Endodermal cell (in vitro differentiated cells): ENCODE measurements at places on chromosomes 6 and 20. TPM values are rescaled to one million over a fixed set of nuclear protein-coding genes. Genes with fewer than 3 reads are reported as not detected.

Gene BRD2
- total RNA-seq: 233 and 237 TPM in 2 replicates

Gene FNDC1
- total RNA-seq: 0.34 and 0.55 TPM in 2 replicates

DNA sequence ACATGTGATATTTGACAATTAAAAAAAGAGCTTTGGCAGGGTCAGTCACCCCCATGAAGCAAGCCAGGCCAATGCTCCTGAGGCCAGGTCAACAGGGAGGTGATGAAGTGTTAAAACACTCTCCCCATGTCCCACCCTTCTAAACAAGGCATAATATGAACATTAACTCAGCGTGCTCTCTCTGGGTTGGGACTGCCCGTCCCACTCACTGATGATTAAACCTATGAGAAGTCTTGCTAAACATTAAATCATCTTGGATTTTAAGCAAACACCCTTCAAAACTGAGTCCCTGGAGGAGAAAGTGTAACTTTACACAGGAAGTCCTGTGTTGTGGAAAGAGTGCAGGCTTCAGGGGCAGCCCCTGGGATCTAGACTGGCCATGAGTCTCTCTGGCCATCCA is 558.5 kb downstream of the CD83 start:
- H3K4me3 ChIP-seq: no peak overlapping the region
- H3K4me1 ChIP-seq: no peaks in the 10 kb centered on the region
- H3K36me3 ChIP-seq: no peaks in the 10 kb centered on the region
- no peak overlapping the region for H3K27ac ChIP-seq
- no peaks in the 10 kb centered on the region for H3K27me3 ChIP-seq
- no peak for DNase-seq

Gene KCNQ5
- total RNA-seq: 2.4 and 2.6 TPM in 2 replicates

DNA sequence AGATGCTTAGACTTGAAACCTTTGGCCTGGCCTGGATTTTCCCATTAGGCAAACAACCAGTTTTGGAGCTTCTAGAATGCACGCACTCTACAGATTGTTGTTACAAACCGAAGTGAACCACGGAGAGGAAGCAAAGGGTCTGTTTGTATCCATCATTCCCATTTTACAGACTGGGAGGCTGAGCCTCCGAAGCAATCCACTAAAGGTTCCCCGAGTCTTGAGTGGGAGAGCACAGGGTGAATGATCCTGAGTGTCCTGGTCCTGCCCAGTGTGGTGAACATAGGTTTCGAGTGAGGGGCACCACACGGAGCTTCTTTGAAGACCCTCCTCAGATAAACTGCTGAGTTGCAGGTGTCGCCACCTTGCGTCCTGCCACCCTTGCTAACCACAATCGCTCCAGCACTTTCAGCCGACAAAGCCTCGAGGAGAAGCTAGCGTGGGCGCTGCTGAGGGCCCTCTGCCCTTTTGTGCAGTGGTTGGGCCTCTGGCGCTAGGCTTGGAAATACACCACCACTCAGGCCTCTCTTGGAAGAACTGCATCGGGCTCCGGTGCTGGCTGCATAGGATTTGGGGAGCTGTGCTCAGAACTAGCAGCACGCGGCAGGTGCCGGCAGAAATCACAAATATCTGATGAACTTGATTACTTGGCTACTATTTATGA is 1.4 kb upstream of the PRDM13 start:
- peaks cover 16% of the 10 kb centered on the region for H3K4me1 ChIP-seq
- H3K27ac ChIP-seq: no peak overlapping the region
- no peak overlapping the region for H3K4me3 ChIP-seq
- peak; percentile 84 for DNase-seq
- H3K36me3 ChIP-seq: no peaks in the 10 kb centered on the region

DNA sequence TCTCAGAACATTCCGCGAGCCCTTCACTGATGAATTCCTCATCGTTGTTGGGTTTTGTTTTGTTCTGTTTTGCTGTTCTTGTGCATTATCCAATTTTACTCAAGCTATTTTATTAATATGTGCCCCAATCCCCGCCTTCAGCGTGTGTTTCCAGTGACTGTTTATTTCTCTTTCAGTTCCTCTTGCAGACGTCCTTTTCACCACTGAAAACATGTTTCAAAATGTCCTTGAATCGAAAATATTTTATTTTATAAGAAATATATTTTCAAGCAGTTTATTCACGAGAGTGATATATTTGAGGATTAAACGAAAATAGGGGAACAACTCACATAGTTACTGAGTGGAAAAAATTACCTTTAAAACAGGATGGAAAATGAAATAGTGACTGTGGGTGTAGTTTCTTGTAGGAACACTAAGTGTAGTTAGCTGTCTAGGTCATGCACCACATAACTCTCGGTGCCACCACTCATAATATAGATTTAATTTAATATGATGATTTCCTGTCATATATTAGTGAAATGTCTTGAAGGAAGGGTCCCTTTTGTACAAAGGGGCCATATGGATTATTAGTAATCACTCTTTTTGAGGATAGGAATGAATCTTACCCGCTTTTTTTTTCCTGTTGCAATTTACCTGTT is 45.3 kb upstream of the HDDC2 start:
- no peaks in the 10 kb centered on the region for H3K27me3 ChIP-seq
- no peak overlapping the region for H3K4me3 ChIP-seq
- no peaks in the 10 kb centered on the region for H3K36me3 ChIP-seq
- H3K27ac ChIP-seq: no peak overlapping the region
- DNase-seq: no peak
- no peaks in the 10 kb centered on the region for H3K4me1 ChIP-seq

DNA sequence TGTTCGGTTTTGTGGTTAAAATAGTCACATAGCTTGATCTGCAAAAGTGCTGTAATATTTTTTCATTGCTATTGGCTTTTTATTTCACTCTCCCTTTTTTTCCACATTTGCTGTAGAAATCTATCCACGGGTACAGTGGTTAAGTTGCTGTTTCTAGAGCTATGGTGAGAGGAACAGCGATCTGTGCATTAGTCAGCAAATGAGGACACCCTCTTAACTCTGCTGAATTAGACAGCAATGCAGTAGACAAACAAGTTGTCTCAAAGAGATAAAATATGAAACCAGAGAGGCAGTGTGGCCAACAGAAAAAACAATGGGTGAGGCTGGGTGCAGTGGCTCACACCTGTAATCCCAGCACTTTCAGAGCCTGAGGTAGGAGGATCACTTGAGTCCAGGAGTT is 17.6 kb upstream of the SYNJ2 start:
- DNase-seq: no peak

DNA sequence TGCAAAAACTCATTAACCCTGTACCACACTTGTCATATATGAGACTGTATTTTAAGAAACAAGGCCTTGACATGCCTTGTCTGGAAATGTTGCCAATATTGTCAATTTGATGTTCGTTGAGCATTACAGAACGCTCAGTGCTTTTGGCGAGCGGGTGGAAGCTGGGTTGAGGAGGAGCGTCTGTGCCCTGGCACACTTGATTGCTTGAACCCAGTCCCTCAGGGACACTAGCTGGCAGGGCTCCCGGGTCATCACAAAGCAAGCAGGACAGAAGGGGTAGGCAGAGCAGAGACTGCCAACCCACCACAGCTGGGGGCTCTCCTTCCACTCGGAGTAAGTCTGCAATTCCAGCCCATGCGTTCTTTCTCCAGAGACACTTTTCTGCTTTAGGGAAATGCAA is 286.3 kb downstream of the KHDC1L start:
- H3K27me3 ChIP-seq: no peaks in the 10 kb centered on the region
- H3K4me3 ChIP-seq: no peak overlapping the region
- H3K27ac ChIP-seq: no peak overlapping the region

Gene KLHDC3
- total RNA-seq: 135 to 154 TPM (median 145 TPM) in 3 replicates

- H3K4me3 ChIP-seq: no peak overlapping the region
- H3K27me3 ChIP-seq: no peaks in the 10 kb centered on the region
- no peaks in the 10 kb centered on the region for H3K4me1 ChIP-seq
- no peak overlapping the region for H3K27ac ChIP-seq
- H3K36me3 ChIP-seq: no peaks in the 10 kb centered on the region
These were observed 89.4 kb upstream of the EDN1 start for GRCh38 chr6:12200761-12201160.

DNA sequence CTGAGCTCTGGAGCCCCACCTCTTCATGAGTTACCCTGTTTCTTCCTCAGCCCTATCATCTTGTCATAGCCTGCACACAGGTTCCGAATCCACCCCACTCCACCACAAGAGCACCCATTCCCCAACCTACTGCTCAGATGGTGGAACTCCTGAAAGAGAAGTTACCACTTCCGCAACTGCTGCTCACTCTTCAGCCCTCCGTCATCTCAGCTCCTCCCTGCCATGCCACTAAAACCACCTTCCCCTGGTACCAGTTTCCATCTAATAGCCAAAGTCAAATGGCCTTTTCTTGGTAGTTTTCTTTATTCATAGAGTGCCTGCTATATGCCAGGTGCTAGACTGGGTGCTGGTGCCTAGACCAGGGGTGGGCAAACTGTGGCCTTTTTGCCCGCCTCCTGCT is 3.9 kb downstream of the RAB22A start:
- peaks cover 2% of the 10 kb centered on the region for H3K4me1 ChIP-seq
- no peaks in the 10 kb centered on the region for H3K27me3 ChIP-seq
- peaks cover 65% of the 10 kb centered on the region for H3K36me3 ChIP-seq
- peak overlapping the region; percentile 28 for H3K4me3 ChIP-seq
- H3K27ac ChIP-seq: no peak overlapping the region
- DNase-seq: no peak

DNA sequence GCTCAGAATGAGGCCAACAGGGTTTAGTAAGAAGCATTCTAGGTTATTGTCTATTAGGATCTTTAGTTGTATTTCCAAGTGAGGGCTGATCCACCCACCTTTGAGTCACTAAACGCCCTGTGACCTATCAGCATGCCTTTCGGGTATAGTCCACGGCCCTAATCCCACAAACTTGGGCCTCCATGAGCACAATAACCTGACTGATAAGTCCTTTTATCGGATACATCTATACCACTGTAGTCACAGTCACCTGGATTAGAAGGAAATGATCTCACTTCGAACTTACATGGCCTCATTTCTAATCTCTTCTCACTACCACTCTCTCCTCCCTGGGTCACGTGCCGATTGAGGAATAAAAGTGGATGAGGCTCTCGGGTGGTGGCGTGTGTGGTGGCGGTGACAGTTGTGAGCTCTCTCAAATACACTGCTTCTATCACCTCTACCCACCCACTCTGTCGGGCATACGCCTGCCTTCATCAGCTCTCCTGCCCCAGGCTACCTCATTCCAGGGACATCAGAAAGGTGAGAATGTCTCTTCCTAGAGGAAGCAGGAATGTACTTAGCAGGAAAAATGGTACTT is 65.2 kb downstream of the TRAM2 start:
- DNase-seq: no peak
- H3K4me1 ChIP-seq: no peaks in the 10 kb centered on the region
- no peak overlapping the region for H3K27ac ChIP-seq
- peaks cover 45% of the 10 kb centered on the region for H3K36me3 ChIP-seq
- no peak overlapping the region for H3K4me3 ChIP-seq

DNA sequence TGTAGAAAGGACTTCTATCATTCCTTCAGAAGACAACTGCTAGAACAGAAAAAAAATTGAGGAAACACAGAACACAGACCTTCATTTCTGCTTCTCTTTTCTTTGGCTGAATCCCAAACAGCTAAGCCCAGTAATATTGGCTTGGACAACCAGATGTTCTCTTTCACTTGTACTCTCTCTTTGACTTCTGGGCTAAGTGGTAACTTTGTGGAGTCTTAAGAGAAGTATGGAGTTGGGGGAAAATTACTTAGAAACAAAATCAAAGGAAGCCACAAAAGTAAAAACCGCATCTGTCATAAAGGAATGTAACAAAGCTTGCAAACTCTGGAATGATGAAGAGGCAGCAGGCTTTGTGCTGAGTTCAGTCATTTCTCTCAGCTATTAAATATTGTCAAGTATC is 587.5 kb downstream of the CBLN4 start:
- no peaks in the 10 kb centered on the region for H3K36me3 ChIP-seq
- peaks cover 36% of the 10 kb centered on the region for H3K27me3 ChIP-seq
- H3K27ac ChIP-seq: no peak overlapping the region
- no peaks in the 10 kb centered on the region for H3K4me1 ChIP-seq
- no peak for DNase-seq

Gene SLC17A2
- total RNA-seq: not detected in 3 replicates

Gene HMGCLL1
- 0.44 to 1.4 TPM (median 0.60 TPM) in 3 replicates for total RNA-seq

DNA sequence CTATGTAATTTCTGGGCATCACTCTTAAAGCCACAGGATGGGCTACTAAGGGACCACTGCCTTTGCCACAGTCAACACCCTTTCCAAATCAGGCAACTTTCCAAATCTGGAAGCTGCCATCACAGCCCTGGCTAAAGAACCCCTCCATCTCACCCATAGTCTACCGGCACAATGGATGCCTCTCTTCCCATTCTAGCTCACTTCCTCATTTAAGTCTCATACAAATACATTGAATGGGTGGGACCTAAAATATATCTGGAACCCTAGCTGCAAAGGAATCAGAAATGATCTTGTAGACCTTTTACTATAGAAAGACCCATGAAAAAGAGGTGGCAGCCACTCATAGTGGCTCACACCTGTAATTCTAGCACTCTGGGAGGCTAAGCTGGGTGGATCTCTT is 3.3 kb upstream of the TREML4 start:
- H3K27me3 ChIP-seq: peaks cover 8% of the 10 kb centered on the region
- H3K27ac ChIP-seq: no peak overlapping the region
- H3K36me3 ChIP-seq: no peaks in the 10 kb centered on the region
- no peak overlapping the region for H3K4me3 ChIP-seq
- DNase-seq: no peak

DNA sequence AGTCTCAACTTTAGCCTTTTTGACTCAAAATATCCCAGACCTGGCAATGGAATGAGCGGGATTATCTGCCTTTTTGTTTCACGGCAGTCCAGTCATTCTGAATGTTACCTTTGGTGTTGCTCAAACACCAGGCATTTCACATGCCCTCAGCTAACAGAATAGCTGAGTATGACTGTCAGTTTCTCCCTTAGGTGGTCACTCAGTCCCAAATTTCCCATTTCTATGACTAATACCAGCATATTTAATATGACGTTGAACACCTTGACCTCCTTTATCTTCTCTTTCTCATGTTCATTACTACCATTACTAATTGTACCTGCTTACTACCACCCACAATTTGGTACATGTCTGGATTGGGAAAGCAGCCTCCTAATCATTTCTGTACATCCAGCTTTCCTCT is 65.2 kb downstream of the EDN1 start:
- no peak overlapping the region for H3K27ac ChIP-seq
- no peak for DNase-seq
- H3K4me1 ChIP-seq: no peaks in the 10 kb centered on the region
- H3K4me3 ChIP-seq: no peak overlapping the region
- no peaks in the 10 kb centered on the region for H3K27me3 ChIP-seq

- H3K36me3 ChIP-seq: peaks cover 3% of the 10 kb centered on the region
- H3K27me3 ChIP-seq: no peaks in the 10 kb centered on the region
- peak; percentile 22 for DNase-seq
- H3K4me3 ChIP-seq: no peak overlapping the region
- no peaks in the 10 kb centered on the region for H3K4me1 ChIP-seq
These were observed 16.6 kb downstream of the SYNDIG1 start for GRCh38 chr20:24485981-24486380.

Gene CLPSL1
- not detected in 3 replicates for total RNA-seq

DNA sequence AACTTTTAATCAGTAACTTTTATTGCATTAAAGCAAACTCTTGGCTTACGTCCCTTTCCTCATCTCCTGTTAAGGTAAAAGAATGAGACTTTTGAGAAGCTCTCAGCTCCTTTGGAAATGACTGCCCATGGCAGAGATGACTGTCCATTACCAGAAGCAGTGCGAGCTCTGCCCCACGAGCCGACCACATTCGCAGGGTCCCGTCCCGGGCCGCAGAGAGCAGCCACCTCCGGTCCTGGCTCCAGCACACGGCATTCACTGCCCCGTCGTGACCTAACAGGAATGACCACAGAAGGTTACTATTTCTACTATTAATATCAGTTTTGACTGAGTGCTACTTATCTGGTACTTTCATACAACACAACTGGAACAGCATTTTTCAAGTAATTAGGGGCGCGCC is 63.4 kb downstream of the WDR27 start:
- no peak for DNase-seq
- no peak overlapping the region for H3K27ac ChIP-seq
- H3K4me3 ChIP-seq: no peak overlapping the region
- H3K27me3 ChIP-seq: no peaks in the 10 kb centered on the region
